ENCODE measurements at places on chromosomes 2 and 18.

- no peak for DNase-seq
These were observed 148.7 kb downstream of the CABLES1 start for GRCh38 chr18:23283916-23284430.

GRCh38 chr2:236941551-236941950, 144.1 kb upstream of the COPS8 start:
- no peak for DNase-seq

DNA sequence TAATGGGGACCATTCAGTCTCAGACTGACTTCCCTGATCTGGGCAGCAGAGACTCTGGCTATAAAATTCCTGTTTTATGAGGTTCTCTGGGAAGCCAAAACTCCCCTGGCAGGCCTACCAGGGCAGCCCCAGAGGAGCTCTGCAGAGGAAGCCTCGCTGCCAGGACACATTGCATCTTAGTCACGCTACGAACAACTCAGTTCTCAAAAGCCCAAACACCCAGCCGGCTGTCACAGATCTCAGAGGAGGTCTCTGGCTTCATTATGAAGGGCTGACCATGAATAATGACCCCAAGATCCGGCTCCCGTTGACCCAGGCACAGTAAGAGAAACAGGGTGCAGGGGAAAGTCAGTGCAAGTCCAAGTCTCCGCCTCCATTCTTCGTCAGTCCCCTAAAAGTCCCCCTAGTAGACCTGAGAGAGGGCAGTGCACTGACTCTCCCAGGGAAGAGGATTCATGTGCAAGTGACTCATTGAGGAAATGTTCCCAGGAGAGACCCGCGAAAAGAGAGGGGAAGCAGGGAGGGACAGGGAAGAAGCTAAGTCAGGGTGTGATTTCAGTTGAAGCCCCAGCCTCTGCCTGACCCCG, 212.3 kb downstream of the CYP26B1 start:
- no peak for DNase-seq

DNA sequence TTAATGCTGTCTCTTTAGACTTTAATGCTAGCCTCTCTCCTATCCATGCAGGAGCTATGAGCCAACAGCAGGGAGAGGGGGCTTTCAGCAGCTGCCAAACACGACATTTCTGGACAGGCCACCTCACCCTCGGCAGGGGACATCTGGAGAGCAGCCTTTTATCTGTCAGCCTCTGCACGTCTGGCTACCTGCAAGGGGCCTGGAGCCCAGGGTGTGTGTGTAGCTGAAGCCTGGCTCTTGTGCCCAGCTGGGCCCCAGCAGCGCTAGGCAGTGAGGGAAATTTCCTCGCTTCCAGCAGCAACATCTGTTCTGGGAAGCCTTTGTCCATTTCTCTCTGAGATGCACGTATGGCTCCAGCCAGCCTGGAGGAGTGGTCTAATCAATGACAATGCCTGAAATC, 728.7 kb upstream of the ID2 start:
- DNase-seq, result no peak

- no peak for DNase-seq
These were observed 132.9 kb downstream of the BCL2 start for GRCh38 chr18:63186520-63187222.

GRCh38 chr2:15042801-15043217, 410.3 kb downstream of the LRATD1 start:
- DNase-seq, result no peak

DNA sequence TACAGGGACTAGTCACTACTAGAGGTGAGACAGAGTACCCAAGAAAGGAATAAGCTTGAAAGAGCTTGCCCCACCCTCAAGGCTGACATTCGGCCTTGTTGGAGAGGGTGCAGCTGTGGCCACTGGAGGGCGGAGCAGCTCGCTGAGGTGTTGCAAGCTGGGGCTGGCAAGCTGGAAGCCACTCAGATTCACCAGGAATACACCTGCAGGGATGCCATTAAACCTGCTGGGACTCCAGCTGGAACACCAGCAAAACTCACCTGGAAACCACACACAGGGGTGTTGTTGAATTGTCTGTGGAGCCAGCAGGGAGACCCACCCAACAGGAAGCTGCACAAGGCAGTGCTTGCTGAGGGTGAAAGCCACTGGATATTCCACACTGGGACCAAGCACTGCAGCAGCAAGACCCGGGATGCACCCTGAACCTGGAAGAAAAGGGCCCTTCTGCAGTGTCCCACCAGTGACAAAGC, 26.1 kb downstream of the KCTD18 start:
- DNase-seq, result no peak

DNA sequence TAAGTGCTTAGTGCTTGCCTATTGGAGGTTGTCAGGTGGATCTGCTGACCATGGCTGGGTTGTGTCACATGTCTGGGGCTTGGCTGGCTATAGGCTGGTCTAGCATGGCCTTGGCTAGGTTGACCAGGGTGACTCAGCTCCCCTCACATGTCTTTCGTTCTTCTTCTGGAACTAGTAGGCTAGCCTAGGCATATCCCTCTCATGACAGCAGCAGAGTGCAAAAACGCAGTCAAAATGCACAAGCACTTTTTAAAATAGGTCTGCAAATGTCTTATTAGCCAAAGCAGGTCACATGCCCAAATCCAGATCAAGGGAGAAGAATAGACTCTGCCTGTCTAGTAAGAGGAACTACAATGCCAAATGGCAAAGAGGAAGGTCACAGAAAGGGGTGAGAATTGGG, 179.7 kb upstream of the ACVR2A start:
- no peak for DNase-seq

GRCh38 chr2:38806015-38806732, 28.2 kb downstream of the GEMIN6 start:
- no peak for DNase-seq

GRCh38 chr2:168770796-168771195, 31.6 kb upstream of the NOSTRIN start:
- no peak for DNase-seq

DNA sequence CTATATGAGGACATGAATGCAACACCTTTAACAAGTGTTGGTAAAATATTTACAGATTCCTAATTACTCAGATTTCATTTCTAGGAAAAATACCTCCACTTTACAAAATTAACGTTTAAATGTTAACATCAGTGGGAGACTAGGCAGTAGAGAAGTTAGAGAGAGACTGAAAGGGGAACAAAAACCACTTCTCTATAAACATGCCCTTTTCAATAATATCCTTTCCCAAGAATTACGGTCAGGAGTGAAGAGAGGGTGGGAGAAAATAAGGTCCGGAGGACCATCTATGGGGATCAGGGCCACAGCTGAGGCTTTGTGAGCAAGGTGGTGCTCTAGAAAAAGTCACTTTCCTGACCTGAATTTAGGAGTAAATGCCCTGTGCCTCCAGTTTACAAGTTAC, 65.3 kb upstream of the WIPF1 start:
- DNase-seq, result no peak

- no peak for DNase-seq
These were observed 133.7 kb downstream of the SMAD7 start for GRCh38 chr18:48817021-48817461.

DNA sequence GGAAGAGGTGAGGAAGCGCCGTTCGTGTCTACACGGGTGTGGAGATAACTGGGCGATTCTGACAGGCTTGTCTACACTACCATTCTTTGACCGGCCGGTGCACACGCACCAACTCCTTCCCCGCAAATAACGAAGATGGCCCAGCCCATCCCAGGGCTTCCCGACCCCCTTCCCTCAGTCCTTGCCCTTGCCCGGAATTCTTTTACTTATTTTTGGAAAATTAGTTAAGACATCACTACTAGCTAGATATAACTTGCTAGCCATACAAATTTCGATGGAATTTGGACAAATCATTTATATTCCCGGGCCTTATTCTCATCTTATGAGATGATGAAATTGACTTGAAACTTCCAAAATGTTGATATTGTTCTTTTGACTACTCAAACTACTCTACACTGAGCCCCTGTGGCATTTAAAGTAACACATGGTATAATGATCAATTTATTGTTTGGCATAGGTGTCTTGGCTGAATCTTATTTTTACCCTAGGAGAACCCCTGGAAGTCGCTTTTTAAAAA, 1.3 kb downstream of the ERICH2 start:
- no peak for DNase-seq

DNA sequence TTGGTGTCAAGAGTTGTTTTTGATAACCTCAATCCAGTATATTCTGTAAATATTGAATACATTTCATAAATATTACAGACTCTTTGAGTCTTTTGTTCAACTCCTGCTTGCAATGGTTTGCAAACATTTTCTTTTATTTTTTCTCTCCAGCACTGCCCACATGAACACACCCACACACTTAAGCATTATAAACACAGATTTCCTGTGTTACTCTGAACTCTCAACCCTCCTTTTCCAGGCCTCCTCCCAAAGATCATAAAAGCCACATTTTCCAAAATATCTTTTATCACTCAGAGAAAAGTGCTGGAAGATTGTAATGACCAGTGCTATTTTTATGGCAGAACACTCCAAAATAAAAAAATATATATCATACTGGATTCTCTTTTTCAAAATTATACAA, 20.5 kb downstream of the ARHGAP25 start:
- no peak for DNase-seq

GRCh38 chr2:43178602-43179542, 47.5 kb downstream of the ZFP36L2 start:
- peak; percentile 44 for DNase-seq

GRCh38 chr2:219127037-219127635, 33.5 kb downstream of the NHEJ1 start:
- DNase-seq, result no peak

- DNase-seq, result no peak
These were observed 31.3 kb downstream of the LANCL1 start for GRCh38 chr2:210445116-210445707.

DNA sequence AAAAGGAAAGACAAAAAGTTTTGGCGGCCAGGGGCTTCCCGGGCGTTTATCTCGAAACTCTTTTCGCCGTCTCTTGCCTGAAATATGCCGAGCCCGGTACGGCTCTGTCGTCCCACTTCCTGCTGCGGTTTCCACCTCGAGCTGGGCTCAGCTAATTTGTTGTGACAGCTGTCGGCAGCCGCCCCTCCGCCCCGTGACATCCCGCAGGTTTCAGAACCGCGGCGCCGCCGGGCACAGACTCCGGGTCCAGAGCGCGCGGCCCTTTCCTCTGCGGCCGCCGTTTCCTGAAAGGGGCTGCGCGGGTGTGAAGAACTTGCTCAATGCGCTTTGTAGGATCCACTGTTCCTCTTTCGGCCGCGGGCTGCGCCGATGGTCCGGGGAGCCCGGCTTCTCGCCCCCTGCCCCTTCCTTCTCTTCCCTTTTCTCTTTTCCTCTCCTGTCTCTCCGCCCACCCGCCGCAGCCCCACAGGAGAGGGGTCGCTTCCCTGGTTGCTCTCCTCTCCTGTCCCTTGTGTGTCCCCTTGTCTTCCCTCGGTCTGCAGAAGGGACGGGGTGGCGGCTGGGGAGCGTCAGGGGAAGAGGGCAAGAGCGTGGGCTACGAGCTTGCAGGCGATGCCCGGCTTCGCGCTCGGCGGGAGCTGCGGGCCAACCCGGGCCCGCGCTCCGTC, 648 bp downstream of the ARID5A start:
- DNase-seq, result no peak

DNA sequence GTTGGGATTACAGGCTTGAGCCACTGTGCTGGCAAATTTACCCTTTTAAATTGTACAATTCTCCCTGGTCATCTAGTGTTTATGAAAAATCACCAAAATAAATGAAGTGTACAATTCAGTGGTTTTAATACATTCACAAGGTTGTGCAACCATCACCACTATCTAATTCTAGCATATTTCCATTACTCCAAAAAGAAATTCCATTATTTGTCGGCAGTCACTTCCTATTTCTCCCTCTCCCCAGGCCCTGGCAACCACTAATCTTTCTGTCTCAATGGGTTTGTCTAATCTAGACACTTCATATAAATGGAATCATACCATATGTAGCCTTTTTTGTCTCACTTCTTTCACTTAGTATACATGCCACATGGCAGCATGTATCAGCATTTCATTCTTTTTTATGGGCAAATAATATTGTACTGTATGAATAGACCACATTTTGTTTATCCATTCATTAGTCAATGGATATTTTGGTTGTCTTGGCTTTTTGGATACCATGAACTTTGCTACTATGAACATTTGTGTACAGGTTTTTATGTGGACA, 12.6 kb upstream of the POLE4 start:
- no peak for DNase-seq

DNA sequence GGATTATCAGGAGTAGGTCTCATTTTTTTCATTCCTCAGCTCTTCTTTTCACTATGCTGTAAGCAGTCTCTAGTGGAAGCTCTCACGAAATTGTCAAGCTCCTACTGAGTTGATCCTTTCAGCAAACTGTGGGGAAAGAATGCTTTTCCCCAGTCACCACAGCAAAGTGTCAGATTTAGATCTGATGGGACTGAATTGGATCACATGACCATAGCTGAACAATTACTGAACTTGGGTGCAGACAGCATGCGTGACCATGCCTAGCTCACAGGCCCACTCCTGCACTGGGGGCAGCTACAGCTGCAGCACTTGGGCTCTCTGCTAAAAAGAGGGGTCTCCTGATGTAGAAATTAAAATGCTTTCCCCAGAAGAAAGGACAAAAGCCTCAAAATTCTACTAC, 3.1 kb downstream of the ARHGAP15 start:
- DNase-seq, result no peak

- DNase-seq, result no peak
These were observed 141.5 kb upstream of the NDUFV2 start for GRCh38 chr18:8960740-8961657.

- no peak for DNase-seq
These were observed 7.8 kb upstream of the PPP1R1C start for GRCh38 chr2:181977661-181978350.

- no peak for DNase-seq
These were observed 3.7 kb downstream of the ZNF142 start for GRCh38 chr2:218655751-218656150.

DNA sequence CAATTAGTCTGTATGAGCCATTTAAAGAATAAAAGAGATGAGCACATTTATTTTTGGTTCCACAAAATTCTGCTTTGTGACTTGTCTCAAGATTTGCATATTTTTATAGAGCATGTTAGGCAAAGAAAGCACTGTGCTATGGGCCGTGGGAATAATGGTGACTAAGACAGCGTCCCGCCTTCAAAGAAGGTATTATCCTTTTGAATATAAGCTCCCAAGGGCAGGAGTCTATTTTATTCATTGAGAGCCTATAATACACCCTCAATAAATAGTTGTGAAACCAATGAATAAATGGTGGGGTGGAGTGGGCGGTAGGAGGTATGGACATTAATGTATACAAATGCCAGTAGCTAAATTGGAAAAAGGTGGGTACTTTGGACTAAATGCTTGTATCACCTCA, 20.5 kb upstream of the TCF4 start:
- DNase-seq, result no peak

DNA sequence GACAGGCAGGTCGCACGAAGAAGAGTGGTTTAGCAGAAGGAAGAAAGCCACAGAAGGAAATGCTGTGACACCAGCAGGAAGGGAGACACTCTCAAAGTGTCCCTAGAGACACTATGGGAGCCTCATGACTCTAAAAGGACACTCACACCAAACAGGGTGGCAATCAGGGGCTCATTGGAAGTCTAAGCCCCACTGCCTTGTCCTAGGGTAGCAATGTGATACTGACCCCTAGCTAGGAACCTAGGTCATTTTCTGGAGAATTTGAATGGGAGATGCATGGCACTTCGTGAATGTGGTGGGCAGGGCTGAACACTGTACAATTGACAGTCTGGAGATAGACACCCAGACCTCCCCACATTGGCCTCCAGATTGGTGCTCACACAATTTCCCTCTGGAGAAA, 385.0 kb downstream of the EIPR1 start:
- DNase-seq, result no peak
